Tibial nerve (tissue), 4 donors: ENCODE measurements at places on chromosomes 3 and 15. TPM values are rescaled to one million over a fixed set of nuclear protein-coding genes. Genes with fewer than 3 reads are reported as not detected.

Gene CLRN1
- not detected for total RNA-seq

Gene GPR149
- total RNA-seq, result not detected

Gene CLDN16
- total RNA-seq, result not detected

Gene GOLGB1
- total RNA-seq, result 59.4 TPM

DNA sequence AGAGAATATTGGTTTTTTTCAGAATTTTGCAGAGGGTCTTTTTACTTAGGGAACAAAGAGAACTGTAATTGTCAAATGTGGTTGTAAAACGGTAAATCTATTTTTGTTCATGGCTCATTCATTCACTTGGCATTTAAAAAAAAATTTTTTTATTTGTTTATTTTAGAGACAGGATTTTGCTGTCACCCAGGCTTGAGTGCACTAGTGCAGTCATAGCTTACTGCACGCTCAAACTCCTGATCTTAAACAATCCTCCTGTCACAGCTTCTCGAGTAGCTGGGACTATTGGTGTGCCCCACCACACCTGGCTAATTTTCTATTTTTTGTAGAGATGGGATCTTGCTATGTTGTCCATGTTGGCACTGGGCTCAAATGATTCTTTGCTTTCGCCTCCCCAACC lies 301.8 kb downstream of the LPP start:
- DNase-seq, result no peak

DNA sequence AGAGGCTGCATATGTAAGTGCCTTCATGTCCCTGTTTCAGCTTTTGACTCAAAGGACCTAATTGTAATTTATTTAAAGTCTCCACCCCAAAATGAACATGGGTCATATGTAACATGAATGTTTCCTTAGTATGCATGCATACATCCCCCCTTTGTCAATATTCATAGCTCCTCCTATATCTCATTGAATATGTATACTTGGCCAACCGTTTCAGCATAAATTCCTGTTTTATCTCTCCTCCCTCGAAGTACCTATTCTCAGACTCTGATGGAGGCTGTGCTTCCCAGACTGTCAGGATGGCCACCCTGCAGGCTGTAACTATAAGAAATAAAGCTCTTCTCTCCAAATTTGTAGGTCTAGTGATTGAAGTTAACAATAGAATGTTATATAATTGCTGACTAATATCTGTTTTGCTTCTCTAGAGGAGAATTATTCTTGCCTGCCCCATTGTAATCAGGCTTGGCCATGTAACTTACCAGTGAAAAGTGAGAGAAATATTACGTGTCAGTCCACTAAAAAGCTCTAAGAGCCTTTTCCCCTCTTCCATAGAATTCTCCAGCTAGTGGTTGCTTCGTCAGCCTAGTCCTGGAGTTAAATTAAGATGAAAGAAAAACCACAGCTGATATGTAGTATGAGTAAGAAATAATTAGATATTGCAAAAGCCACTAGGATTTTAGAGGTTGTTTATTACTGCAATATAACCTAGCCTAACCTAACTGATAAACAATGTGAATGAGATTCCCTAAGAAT lies 245.1 kb downstream of the ZNF385D start:
- DNase-seq, result no peak

DNA sequence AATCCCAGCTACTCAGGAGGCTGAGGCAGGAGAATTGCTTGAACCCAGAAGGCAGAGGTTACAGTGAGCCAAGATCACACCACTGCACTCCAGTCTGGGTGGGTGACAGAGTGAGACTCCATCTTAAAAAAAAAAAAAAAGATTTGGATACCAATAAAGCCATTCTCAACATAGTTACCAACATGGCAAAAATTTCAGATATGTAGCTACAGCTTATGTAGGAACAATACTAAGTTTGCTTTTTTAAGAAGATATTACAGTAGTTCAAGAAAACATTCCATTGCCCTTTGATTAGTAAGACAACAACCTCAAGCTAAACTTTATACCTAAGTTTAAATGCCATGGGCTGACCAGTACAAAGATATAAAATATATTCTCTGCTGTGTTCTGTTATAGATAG lies 34.4 kb downstream of the ZNF106 start:
- DNase-seq, result no peak

- DNase-seq, result no peak
These were observed 6.9 kb upstream of the HTR3C start for GRCh38 chr3:184045995-184046394.
